CD8-positive, alpha-beta memory T cell (primary cell): ENCODE measurements at places on chromosomes 6 and 20.
A peak's percentile ranks its signal among the peaks of the same experiment; 100 is the strongest.

- no peaks in the 10 kb centered on the region for H3K36me3 ChIP-seq
- no peaks in the 10 kb centered on the region for H3K27me3 ChIP-seq
- no peak overlapping the region for H3K4me3 ChIP-seq
- H3K4me1 ChIP-seq = no peaks in the 10 kb centered on the region
- DNase-seq = no peak
Measured at GRCh38 chr20:10915815-10916214, 242.0 kb upstream of the JAG1 start.

- no peak for DNase-seq
- H3K36me3 ChIP-seq = peaks cover 38% of the 10 kb centered on the region
- H3K27me3 ChIP-seq = no peaks in the 10 kb centered on the region
- no peaks in the 10 kb centered on the region for H3K4me1 ChIP-seq
Measured at GRCh38 chr6:127717384-127717783, 140.4 kb downstream of the C6orf58 start.

DNA sequence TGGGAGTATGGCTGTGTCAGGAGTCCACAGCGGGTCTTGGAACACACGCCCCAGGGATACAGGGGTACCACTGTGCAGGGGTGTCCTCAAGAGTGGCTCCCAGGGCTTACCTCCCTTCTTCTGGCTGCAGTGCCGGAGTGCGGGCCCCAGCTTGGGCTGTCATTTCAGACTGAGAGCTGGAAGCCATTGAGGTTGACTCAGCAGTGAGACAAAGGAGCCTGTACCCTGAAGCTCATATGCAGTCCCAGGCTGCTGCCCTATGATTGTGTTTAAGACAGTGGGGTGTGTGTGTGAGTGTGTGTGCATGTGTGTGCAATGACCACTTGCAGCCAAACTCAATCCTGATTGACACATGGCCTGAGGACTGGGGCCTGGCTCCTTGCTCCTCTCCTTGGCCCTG lies 167.7 kb upstream of the AFDN start:
- H3K4me3 ChIP-seq = no peak overlapping the region
- no peaks in the 10 kb centered on the region for H3K36me3 ChIP-seq
- H3K4me1 ChIP-seq = no peaks in the 10 kb centered on the region
- no peak overlapping the region for H3K27ac ChIP-seq
- no peaks in the 10 kb centered on the region for H3K27me3 ChIP-seq

DNA sequence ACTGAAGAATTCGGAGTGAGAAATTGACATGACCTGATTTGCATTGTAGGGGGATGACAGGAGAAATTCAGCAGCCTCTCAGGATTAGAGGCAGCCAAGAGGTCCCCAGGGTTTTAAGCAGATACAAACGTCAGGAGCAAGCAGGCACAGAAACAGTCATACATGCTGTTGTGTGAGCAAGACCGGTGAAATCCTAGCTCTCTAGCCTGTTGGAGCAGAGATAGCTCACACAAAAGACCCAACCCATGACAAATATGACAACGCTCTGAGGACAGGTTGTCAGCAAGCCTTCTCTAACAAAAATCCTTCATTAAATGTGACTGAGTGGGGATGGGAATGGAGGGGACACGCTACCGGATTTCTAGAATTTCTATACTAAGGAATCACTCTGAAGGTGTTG lies 23.0 kb upstream of the AKAP12 start:
- no peaks in the 10 kb centered on the region for H3K27me3 ChIP-seq
- no peaks in the 10 kb centered on the region for H3K4me1 ChIP-seq
- no peak for DNase-seq
- H3K36me3 ChIP-seq = no peaks in the 10 kb centered on the region
- H3K4me3 ChIP-seq = no peak overlapping the region

- H3K36me3 ChIP-seq = peaks cover 8% of the 10 kb centered on the region
- no peaks in the 10 kb centered on the region for H3K27me3 ChIP-seq
- H3K4me3 ChIP-seq = no peak overlapping the region
- peaks cover 18% of the 10 kb centered on the region for H3K4me1 ChIP-seq
- peak overlapping the region; percentile 4 for H3K27ac ChIP-seq
- DNase-seq = no peak
Measured at GRCh38 chr20:32190616-32191415, 16.7 kb downstream of the PLAGL2 start.

- H3K27ac ChIP-seq = no peak overlapping the region
- no peaks in the 10 kb centered on the region for H3K4me1 ChIP-seq
- no peak overlapping the region for H3K4me3 ChIP-seq
Measured at GRCh38 chr6:132663661-132664060, 4.7 kb upstream of the TAAR1 start.

GRCh38 chr20:32832664-32833063 lies 12.9 kb downstream of the MAPRE1 start:
- H3K27ac ChIP-seq = no peak overlapping the region
- H3K4me1 ChIP-seq = peaks cover 30% of the 10 kb centered on the region
- no peak overlapping the region for H3K4me3 ChIP-seq
- DNase-seq = peak; percentile 21
- peaks cover 27% of the 10 kb centered on the region for H3K36me3 ChIP-seq
- no peaks in the 10 kb centered on the region for H3K27me3 ChIP-seq
